GM13976 (cell line): ENCODE measurements at places on chromosomes 13 and 19.

- DNase-seq, result no peak
These were observed 95.6 kb downstream of the TSHZ3 start for GRCh38 chr19:31253526-31254179.

DNA sequence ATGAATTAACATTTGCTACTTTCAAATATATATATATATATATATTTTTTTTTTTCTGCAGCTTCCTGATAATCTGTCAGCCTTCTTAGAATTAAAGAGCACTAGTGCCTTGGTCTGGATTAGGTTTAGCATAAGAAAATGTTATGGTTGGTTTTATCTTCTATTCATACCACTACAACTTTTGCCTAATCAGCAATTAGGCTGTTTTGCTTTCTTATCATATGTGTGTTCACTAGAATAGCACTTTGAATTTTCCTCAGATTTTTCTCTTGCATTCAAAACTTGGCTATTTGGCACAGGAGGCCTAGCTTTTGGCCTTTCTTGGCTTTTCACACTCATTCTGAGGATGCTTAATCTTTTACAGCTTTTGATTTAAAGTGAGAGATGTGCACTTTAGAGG lies 1468.1 kb downstream of the PCDH9 start:
- DNase-seq, result no peak

- no peak for DNase-seq
These were observed 728.4 kb downstream of the SLITRK1 start for GRCh38 chr13:83153848-83154247.

DNA sequence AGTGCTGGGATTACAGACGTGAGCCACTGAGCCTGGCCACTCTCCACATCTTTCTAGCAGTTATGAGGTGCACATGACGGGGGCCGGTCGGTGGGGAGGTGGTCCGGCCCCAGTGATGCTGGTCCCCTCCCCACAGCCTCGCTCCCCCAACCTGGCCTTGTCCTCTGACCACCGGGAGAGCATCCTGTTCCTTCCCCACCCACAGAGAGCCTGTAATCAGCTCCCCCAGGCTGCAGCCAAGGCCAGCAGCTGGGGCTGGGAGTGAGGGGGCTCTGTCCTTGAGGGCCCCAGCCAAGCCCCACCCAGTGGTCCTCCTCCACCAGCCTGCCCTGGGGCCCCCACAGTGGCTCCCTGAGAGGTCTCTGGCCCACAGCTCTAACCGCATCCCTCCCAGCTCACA lies 3.0 kb upstream of the INSL3 start:
- DNase-seq, result no peak

DNA sequence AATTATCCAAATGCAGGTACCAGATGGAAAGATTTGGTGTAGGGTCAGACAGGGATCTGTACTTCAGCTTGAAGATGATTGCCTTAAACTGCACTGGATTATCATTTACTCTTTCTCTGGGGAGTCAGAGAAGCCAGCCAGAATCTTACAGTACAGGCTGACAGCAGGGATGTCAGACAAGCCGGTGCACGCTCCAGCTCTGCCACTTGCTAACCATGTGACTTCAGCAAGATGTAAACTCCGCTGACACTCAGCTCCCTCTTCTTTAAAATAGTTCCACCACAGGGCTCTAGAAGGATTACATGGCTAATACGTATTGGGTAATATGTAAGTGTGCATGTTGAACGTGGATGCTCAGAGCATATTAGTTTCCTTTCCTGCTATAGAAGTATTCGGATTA lies 251.4 kb upstream of the MAB21L1 start:
- DNase-seq, result no peak

- no peak for DNase-seq
These were observed 146.0 kb upstream of the KLF12 start for GRCh38 chr13:74280093-74280794.
